ENCODE measurements at places on chromosomes 11 and 22.
A peak's percentile ranks its signal among the peaks of the same experiment; 100 is the strongest.

DNA sequence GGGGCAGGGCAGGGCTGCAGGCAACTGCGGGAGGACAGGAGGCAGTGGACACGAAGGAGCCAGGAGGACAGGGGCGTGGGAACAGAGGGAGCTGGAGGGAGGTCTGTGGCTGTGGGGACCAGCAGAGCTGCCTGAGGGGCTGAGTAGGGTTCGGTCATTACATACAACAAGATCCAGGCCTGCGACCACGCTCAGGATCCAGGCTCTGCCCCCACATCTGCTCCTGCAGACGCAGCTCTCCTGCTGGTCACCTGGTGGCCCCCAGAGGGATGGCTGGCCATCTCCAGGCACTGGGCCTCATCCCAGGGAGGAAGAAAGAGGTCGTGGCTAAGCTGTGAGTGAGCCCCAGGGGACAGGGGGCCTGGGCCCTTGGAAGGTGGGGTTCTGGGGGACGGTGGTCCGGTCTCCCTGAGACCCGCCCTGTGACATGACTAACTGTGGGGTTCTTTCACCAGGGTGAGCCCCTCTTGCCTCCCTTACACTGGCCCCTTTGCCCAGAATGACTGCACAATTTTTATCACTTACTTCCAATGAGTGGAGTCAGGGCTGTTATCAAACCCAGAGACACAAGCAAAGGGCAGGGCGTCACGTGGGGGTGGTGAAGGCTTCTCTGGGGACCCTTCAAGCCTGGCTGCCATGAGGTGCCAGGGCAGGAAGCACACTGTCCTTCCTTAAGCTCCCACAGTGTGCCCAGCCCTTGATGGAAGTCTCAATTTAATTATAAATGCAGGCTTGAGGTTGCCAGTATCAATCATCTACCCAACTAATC is 6.7 kb upstream of the APOBEC3A start:
- no peak for DNase-seq

DNA sequence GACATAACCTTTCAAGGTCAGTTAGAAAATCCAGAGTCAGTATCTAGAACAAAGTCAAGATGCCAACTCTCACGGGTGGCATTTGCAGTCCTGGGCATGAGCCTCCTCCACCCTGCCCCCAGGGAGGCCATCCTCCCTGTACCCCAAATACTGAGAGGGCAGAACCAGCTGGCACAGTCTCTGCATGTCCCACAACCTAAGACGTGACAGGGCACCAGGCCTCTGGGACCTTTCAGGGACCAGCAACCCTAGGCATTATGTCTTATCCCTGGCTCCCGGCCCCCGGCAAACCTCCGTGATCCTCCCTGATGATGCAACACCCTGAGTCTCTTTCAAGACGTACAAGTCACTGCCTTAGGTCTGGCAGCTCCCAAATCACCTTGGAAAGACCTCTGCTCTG is 2.0 kb downstream of the MB start:
- no peak for DNase-seq

DNA sequence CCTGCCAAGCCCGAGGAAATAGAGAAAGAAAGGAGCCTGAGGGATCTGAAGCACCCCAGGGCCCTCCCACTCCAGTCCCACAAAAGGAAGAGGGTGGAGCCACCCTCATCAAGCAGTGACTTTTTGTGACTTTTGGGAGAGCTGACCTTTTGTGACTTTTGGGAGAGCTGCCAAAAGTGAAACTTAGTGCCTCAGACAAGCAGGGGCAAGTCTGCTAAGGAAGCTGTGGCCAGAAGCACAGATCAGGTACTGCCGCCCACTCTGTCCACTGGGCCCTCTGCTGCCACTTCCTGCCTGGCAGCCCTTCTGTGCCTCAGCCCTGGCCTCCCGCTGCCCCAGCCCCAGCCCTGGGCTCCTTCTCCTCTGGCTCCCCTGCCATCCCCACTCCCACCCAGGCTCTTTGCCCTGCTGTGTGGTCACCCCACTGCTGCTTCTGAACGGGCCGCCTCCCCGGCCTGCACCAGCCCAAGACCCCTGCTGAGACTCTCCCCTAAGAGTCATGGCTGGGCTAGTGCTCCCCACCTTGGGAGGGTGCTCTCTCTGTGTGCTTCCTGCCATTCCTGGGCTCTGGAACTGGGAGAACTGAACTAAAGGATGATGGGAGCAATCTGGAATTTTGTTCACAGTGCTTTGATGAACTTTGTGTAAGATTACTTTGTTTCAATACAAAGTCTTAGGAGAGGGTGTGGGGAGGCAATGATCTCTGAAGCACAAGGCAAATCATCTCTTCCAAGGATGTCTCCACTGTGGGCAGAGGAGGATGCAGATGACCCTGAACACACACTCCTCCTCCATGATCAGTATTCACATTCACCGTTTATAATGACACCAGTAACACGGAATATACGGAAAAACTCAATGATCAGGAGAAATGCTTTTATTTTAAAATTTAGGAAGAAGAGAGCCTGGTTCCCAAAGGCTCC is at the start of gene APOBEC3H:
TSS of gene APOBEC3H (plus strand) at position 147 of the 923 bp plus-strand sequence. CDS start 3,035 bp downstream, outside the sequence.
- DNase-seq = peak; percentile 25

- no peak for DNase-seq
Measured at GRCh38 chr11:109071712-109072524, 350.1 kb upstream of the C11orf87 start.

- DNase-seq = no peak
Measured at GRCh38 chr11:117604336-117604995, 192.6 kb downstream of the DSCAML1 start.

DNA sequence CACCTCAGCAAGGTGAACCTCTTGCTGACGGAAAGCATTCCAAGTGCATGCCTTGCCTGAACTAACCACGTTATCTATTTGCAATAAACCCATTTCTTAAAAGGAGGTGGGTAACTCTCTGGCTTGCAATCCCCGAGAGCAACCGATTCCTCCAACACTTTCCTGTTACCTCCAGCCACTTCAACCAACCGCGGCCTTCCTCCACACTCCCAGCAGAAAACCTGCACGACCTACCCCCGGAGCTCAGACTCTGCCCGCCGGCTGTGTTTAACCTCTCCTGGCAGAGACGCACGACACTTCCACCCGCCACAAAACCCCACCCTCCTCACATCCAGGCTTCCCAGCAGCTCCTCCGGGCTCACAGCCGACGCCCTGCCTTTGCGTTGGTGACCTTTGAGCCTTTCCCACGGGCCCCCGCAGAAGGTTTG is 708 bp downstream of the SCO2 start:
- no peak for DNase-seq

GRCh38 chr22:38282397-38282796 is 9.6 kb upstream of the TMEM184B start:
- no peak for DNase-seq

GRCh38 chr22:46991666-46992065 is 229.2 kb downstream of the TBC1D22A start:
- DNase-seq = no peak

DNA sequence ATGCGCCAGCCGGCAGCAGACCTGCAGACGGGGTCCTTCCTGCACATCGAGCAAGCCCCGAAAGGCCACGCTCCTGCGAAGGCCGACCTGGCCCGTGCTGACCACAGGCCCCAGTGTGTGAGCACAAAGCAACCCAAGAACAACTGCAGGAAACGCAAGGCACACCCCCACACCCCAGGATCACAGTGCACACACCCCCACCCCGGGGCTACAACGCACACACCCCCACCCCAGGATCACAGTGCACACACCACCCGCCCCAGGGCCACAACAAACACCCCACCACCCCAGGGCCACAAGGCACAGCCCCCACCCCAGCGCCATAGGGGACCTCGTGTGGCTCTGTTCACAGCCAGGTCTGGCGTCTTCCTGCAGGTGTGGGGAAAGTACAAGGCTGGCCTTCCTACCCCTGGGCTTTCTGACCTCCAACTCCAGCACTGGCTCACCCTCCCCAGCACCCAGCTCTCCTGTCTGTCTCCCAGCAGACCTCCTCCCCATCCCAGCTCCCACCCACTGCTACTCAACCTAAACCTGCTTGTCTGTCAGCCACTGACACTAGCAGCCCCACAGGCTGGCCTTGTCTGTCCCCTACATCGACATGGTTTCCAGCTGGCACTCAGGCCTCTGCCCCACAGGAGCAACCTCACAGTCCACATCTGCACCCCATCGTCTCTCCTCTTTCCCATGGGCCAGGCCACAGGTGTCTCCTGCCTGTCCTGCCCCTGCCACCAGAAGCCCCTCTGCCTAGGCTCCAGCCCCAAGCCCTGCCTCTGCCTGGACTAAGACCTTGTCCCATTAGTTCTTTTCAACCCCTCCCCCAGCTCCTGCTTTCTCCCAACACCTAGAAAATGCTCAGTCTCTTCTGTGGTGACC is 20.5 kb upstream of the EFCAB6 start:
- no peak for DNase-seq

- DNase-seq = no peak
Measured at GRCh38 chr11:6204706-6205105, 651 bp upstream of the C11orf42 start.

DNA sequence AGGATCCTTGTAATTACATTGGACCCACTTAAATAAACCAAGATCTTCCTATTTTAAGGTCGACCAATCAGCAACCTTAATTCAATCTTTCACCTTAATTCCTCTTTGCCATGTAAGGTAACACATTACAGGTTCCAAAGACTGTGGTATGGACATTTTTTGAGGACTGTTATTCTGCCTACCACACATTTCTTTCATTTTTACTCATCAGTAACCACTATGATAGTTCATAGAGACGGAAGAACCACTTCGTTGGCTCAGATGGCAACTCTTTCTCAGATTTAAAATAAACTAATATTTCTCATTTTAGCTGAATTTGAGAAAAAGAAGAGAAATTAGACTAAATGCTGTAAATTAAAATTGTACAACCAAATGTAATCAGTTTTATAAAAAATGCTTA is 96.3 kb downstream of the PAX6 start:
- no peak for DNase-seq

DNA sequence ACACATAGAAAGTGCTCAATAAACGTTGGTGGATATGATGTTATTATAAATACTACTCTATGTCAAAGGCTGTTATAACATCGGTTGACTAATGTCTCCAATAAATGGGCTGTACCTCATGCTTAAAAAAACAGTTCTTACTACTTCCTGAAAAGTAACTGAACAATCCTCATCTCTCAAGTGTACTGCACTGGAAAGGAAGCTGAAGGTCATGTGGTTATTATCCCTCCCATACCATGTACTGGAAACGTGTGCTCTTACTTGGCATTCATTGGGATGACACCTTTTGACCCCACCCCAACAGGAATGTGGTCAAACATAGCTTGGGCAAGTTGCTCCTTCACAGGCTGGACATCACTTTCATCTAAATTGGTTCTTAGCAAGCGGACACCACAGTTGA is 10.6 kb downstream of the RTCB start:
- DNase-seq = no peak

GRCh38 chr11:114559425-114560310 is at the start of gene NXPE1:
Gene NXPE1 (minus strand): TSS chr11:114559881. CDS start chr11:114551201, 8,680 bp downstream.
- DNase-seq = no peak

- no peak for DNase-seq
Measured at GRCh38 chr11:8063324-8063723, 17.7 kb upstream of the TUB start.

DNA sequence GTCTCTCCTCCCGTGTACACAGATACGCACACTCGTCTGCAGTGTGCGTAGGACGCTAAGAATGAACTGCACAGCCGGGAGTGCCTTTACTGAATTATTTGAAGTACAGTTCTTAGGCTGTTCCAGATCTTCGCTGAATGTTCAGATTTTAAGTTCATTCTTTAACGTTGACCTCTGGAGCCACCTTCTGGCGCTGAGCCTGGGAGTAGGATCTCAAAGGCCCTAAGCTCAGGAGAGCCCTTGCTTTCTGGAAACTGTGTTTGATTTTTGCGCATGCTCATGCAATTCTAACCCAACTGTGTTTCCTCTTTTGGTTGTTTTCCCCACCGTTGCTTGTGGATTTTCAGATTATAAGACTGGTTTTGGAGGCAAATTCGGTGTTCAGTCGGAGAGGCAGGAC is 22.8 kb downstream of the CTTN start:
- no peak for DNase-seq

DNA sequence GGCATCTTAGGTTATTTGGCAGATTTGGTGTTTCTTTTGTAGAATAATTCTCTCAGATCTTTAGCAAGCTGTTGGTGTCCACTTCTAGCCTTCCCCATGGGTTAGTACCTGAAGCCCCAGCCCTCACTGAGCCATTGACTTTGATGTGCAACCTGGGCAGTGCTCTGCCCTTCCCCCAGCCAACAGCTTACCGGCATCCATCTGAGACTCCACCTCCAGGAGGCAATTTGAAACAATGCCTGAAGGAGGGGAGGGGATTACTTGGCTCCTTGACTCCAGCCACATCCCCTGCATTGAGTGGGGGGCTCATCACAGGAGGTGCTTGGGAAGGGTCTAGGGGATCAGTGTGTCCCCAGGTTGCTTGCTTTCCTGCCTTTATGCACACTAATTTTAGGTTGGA is 114.8 kb downstream of the TRIM29 start:
- DNase-seq = no peak

DNA sequence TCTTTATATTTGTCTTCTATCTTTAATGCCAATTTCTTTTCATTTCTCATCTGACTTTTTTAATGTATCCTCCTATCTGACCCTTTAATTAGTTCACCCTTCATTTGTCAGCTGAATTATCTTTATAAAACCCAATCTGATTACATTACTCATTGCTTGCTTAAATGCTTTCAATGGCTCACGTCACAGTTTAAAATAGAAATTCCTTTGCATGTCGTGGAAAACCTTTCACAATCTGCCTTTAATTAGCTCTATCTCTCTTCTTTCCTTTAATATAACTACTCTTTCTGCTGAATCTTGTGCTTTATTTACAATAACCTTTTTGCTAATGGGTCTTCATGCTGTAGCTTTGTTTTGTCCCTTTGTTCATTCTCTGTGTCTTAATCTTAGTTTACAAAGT is 125.7 kb downstream of the DYNC2H1 start:
- DNase-seq = no peak

GRCh38 chr22:29209624-29209929 is 3.9 kb downstream of the EMID1 start:
- no peak for DNase-seq
